Left cardiac atrium (tissue), 4 donors: ENCODE measurements at places on chromosomes 13 and 19. TPM values are rescaled to one million over a fixed set of nuclear protein-coding genes. Genes with fewer than 3 reads are reported as not detected.

DNA sequence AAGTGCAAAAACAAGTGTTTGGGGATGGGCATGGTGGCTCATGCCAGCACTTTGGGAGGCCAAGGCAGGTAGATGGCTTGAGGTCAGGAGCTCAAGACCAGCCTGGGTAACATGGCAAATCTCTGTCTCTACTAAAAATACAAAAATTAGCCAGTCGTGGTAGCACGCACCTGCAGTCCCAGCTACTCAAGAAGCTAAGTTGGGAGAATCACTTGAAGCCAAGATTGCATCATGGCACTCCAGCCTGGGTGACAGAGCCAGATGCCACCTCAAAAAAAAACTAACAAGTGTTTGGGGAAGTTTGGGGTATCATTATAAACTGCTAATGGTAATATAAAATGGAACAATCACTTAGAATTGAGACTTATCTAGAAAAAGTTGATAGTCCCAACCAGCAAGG lies 24.6 kb downstream of the XPO4 start:
- no peak for DNase-seq

- DNase-seq, result no peak
Observed at GRCh38 chr13:20114066-20114610, 46.7 kb downstream of the GJA3 start.

- no peak for DNase-seq
Observed at GRCh38 chr19:15885167-15885566, 12.7 kb downstream of the CYP4F2 start.

- DNase-seq, result no peak
Observed at GRCh38 chr19:46985542-46986415, 33.9 kb upstream of the NPAS1 start.

GRCh38 chr19:2451741-2452140 lies 5.0 kb downstream of the LMNB2 start:
- no peak for DNase-seq

DNA sequence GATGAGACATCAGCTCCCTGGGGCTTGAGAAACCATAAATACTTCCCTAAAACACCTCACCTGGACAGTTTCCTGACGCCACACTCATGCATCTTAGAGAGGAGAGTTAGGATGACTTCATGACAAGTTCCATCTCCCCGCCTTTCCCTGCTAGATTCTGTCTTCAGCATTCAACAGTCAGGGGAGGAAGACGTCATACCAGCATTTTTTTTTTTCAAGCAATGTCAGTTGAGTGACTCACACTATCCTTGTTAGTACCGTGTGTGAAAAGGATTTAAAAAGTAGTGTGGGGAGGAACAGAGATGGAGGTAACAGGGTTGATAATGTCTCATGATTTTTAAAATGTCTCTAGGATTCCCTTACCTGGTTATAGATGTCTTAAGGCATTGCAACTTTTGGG lies at the start of gene OR7D2:
TSS of gene OR7D2 (plus strand) at position 79 of the 400 bp plus-strand sequence. CDS start 6,803 bp downstream, outside the sequence.
- no peak for DNase-seq

DNA sequence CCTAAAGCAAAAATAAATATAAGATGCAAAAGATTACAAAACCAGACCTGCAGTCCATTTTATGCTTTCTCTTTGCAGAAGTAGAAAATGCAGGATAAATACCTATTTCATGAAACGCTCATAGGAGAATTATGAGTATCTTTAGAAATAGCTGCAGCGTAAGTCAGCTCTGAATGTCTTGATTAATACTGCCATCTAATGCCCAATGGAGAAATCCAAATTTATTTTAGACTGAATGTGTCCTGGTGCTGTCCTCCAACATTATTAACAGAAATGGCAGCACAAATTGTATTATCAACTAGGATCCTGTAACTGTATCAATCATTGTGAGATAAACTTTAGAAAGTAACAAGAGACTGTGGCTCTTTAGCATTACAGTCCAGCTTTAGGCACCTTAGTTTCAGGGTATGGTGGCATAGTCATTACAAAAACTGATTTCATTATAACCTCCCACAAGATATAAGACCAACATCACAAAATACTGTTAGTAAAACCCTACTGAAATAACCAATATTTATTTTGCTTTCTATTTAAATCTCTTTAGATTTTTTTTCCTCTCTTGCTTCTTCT lies 162.1 kb upstream of the MIR17HG start:
- no peak for DNase-seq

GRCh38 chr13:50842990-50843256 lies 569 bp downstream of the DLEU7 start:
- no peak for DNase-seq

DNA sequence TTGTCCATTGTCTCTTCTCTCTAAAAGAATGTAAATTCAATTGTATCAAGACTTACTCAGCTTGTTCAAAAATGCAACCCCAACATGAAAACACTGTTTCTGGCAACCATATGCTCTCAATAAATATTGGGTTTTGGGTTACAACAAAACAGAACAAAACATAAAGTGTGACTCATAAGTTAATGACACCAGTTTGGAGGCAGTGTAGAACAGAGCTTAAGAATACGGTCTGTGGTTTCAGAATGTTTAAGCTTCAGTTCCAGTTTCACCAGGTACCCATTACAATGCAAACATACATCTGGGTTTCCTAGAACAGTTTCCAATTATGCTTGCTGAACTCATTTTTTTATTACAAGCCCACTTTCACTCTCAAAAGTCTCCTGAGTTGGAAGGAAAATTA lies 285.8 kb upstream of the PCDH9 start:
- no peak for DNase-seq

GRCh38 chr13:98820300-98820699 lies 67.8 kb upstream of the SLC15A1 start:
- no peak for DNase-seq

DNA sequence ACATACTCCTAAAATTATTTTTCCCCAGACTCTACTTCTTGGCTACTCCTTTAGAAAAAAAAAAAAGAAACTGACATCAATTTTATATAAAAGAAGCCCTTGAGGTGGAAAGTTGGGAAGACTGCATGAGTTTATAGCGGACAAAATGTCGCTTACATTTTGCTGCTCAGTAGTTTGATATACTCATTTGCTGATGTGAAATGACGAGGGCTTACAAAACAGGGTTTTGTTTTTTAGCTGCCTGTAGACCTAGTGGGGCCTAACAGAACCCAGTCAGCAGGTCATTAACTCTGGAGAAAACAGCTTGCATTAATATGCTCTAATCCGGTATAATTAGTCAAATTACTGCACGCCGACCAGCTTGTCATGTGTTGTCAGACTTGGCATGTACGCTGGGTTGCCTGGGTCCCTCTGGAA lies 37.6 kb upstream of the MAB21L1 start:
- no peak for DNase-seq

GRCh38 chr19:58569191-58569942 lies 3.8 kb downstream of the MZF1 start:
- no peak for DNase-seq

DNA sequence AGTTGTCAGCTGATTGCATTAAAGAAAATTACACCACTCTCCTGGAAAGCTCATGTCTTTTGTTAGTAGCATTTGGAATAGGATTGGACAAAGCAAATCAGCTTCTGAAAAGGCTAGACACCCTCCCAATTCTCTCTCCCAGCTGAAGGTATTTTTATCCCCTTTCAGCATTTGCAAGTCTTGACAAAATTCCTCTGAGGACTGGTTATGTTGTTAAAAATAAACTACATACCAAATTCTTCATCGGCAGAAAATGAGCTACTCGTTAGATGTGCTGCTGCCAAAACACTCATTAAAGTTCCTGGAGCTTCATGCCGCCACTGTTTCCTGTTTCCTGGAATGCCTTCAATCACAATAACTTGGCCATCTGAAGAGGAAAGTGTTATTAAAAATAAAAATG lies 37.1 kb downstream of the UTP14C start:
- DNase-seq, result no peak

- no peak for DNase-seq
Observed at GRCh38 chr19:57850553-57851017, 926 bp downstream of the ZNF587 start.

GRCh38 chr13:30116379-30116778 lies 191.0 kb downstream of the KATNAL1 start:
- DNase-seq, result no peak

GRCh38 chr13:91722267-91722884 lies 324.0 kb downstream of the GPC5 start:
- no peak for DNase-seq

DNA sequence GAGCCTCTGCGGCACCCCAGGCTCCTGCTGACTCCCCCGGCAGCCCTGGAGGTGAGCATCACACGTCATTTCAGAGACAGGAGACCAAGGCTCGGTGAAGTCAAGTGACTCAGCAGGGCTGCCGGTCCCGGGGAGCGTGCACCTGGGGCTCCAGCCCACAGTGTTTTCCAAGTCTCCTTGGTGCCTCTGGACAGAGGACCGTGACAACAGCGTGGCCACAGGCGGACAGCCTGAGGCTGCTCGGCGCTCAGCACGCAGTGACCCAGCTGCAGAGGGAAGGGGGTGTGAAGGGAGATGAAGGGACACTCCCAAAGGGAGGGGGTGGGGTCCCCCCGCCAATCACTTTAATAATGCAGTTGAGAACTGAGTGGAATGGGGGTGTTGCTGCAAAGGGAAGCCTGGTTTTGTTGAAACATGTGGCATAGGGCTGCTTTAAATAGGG lies 17.5 kb upstream of the ASPDH start:
- DNase-seq, result no peak

DNA sequence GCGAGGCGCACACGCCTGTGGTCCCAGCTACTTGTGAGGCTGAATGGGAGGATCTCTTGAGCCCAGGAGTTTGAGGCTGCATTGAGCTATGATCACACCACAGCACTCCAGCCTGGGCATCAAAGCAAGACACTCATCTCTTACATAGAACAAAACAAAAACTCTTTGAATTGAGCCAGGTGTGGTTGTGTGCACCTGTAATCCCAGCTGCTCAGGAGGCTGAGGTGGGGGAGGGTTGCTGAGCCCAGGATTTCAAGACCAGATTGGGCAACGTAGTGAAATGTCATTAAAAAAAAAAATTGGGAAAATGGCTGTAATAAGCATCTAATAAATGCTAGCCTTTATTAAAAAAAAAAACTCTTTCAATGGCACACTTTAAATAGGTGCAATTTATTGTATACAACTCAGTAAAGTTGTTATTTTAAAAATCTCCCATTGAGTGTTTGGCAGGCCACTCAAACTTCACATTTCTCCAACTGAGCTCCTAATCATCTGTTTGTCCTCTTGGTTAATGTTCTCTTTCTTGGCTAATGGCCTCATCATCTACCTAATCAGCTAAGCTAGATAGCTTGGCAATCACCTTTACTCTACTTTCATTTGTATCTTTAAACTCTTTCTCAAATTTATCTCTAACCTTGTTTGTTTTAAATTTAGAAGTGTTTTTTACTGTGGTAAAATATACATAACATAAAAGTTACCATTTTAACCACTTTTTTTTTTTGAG lies 28.1 kb upstream of the HMGB1 start:
- no peak for DNase-seq

DNA sequence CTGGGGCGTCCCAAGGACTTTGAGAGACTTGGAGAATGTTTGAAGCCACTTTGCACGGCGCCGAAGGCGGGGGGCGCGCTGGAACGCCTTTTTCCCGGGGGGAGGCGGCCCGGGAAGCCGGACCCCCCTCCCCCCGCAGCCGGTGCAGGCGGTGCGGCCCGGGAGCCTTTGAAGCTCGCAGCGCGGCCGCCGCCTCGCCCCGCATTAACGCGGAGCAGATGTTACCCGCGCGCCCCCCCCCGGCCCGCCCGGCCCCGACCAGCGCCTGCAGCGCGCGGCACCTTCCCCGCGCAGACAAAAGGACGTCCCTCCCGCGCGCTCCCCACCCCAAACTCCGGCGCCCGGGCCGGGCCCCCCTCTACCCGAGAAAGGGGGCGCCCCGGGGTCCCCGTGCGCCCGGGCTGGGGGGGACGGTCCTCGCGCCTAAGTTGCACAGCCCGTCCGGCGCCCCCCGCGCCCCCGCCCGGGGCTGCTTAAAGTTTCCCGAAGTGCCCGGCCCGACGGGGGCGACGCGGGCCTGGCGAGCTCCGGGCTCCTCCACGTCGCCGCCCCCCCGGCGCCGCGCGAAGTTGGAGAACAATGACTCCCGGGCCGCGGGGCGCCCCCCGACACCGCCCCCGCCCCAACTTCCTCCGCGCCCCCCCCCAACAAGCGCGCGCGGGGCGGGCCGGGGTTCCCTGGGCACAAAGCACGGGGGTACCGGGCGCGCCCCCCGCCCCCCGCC lies 685 bp downstream of the TCF3 start:
- peak; percentile 60 for DNase-seq

GRCh38 chr13:94303644-94304174 lies 175.8 kb downstream of the DCT start:
- DNase-seq, result no peak

DNA sequence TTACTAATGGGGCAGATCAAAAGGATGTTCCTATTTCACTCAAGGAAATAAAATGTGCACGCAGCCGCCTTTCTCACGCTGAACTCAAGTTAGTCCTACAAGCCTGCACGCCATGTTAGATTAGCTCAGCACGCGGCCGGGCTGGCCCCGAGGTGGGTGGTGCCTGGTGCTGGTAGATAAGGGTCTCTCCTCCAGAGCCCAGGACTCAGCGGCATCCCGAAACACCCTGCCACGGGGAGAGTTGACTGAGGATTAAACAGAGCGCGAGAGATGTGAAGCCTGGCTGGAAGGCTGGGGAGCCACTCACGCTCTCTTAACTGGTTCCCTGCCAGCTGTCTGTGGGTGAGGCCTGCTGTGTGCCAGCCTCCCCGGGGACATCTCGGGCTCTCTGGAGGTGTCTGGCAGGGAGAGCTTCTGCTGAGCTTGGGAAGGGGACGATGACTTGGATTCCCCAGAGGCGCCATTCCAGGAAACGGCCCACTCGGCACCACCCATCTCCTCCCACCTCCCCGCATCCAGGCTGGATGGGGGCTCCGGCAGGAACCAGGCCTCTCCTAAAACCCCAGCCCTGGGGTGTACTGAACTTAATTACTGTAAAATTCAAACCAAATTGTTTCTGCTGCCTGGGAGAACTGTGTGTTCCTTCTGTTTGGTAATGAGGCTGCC lies 122.2 kb downstream of the KDM4B start:
- DNase-seq, result peak; percentile 78

Gene RNASEH2B
- total RNA-seq, result 40.7 TPM

Gene RNF113B
- total RNA-seq, result not detected

Gene PSG2
- total RNA-seq, result not detected

Gene CGB2
- not detected for total RNA-seq

Gene KIR2DL3
- not detected for total RNA-seq

Gene RASIP1
- 14.9 TPM for total RNA-seq

Gene APOC4
- total RNA-seq, result not detected

Gene DACH1
- 1.7 TPM for total RNA-seq

Gene NLRP5
- total RNA-seq, result not detected

Gene CFD
- 861 TPM for total RNA-seq

Gene ZNF599
- total RNA-seq, result 3.7 TPM
